Activated effector memory CD4-positive, alpha-beta T cell treated with Interleukin-2 at 50 U/mL for 16 hours (primary cell): ENCODE measurements at places on chromosomes 16 and 17.

GRCh38 chr17:5819396-5819795 is 235.1 kb upstream of the NLRP1 start:
- no peak for DNase-seq

DNA sequence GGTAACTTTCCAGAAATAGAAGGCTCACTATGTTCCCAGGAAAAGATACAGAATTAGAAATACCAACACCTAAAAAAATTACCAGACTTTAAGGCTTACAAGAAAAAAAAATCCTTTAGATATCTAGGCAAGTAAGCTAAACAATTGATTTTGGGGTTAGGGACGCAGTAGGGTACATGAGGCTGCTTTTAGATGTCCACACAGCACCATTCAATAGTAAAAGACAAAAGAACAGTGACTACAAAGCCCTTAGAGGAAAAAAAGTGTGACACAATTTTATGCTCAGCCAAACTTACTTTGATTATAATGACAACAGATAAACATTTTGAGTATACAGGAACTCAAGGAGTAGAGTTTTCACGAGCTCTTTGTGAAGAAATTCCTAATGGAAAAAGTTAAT is 29.9 kb downstream of the METTL16 start:
- no peak for DNase-seq

DNA sequence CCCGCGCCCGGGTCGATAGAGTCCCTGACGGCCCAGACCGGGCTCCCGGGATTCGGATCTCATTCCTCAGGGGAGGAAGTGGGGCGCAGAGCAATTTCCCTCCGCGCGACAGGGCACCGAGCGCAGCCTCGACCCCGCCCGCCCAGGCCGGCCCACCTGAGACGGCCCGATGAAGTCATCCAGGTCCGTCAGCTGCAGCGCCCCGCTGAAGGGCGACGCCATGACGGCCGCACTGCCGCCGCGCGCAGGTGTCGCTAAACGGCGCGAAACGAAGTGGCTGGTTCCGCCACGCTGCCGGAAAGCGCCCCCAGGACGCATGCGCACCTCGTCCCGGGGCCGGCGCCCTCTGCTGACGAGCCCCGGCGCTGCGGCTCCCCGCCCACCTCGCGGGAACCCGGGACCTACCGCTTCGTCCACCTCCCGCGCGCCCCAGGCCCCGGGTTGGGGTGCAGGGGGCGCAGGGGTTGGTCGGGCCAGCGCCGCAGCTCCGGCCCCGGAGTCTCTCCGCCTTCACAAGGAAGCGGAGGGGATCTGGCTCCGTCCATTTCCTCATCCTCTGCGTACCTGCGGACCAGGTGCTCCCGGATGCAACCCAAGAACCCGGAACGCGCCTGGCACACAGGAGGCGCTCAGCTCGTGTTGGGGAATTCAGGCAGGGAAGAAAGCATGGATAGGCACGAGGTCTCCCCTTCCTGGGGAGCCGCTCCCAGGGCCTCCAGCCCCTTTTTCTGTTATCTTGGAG is at the start of gene CIAO3:
Gene CIAO3, minus strand, starts transcription at position 234 of the 742 bp plus-strand sequence. Its CDS starts 12 bp downstream, at position 222.
- DNase-seq = peak; percentile 85

GRCh38 chr16:85431431-85432124 is 181.5 kb upstream of the GSE1 start:
- DNase-seq = no peak

DNA sequence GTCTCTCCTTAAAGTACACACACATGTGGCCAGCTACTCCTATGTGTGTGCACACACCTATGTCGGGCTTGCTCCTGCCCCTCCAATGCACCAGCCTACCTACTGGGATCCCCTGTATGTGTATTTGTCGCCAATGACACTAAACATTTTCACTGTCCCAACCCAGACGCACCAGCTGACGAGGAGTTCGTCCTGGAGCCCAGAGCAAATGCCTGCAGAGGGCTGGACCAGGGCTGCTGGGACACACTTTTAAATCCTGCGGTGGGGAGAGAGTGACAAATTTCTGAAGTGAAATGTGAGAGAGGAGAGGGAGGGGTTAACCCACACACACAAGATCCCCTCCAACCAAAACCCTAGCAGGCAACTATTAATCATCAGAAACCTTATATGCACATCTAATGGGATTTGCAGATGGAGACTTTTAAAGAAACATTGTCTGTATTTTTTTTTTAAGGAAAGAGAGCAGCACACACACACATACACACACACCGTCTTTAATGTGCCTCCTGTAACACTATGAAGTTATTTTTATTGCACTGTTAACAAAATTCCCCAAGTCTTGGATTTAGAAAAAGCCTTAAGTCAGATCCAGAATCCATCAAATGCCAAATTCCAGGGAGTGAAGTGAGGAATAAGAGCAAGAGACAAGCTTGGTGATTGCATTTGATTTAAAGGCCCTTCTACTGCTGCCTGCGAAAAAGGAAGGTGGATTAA is at the start of gene MEOX1:
Gene MEOX1, minus strand, starts transcription at position 224 of the 714 bp plus-strand sequence. CDS start 388 bp downstream, outside the sequence.
- no peak for DNase-seq

DNA sequence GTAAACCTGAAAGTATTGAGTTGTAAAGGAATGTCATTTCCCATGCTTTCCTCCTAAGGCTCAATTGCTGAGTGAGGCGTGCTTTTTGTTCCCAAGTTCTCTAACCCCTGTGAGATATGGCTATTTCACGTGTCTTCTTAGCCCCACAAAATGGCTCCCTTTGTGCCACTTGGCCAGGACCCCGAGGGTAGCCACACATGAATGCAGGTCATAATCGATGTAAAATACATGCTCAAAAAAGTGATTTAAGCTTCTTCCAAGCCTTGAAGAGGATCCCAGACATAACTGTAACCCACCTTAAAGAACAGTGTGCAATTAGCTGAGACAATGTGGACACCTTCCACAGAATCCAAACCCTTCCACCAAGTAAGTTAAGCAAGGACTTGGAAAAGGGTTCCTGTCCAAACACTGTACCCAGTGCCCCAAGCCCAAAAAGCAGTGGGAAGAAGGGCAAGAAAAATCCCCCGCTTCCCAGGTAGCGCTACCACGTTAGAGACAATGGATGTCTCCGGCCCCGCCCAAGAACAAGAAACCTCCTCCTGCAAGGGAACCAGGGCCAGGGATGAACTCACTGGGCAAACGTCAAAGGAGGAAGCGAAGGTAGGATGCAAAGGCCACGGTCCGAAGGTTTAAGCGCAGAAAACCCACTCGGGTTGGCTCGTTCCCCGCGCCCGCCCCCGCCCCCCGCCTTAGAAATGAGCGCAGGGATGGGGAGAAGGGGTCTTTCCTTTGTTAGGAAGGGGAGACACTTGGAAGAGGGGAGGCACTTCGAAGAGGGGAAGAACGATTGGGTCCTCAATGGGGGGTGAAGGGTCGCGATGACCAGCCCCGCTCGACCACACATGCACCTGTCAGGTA is 1.2 kb downstream of the JPT1 start:
- DNase-seq = no peak

GRCh38 chr17:72774236-72774635 is 318.3 kb downstream of the SLC39A11 start:
- no peak for DNase-seq

DNA sequence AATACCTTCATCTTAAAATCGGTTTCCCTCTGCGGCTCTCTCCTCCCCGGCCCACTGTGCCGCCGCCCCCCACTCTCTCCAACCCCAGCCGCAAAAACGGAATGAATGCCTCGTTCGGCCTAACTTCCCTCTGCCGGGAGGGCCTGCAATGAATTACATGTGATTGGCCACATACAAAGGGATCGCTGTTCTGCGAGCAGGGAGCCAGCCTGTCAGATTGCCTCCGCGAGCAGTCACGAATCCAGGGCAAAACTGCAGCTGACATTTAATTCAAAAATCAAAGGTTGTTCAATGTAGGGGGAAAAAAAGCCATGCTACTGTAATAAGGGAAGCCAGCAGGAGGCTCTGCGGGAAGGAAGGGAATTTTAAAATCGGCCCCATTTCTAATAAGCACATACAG is 84.9 kb downstream of the TBC1D16 start:
- no peak for DNase-seq

- no peak for DNase-seq
Measured at GRCh38 chr16:12470311-12471229, 333.1 kb downstream of the CPPED1 start.
